ENCODE measurements at places on chromosomes 1 and 21.

GRCh38 chr1:231395076-231395997 lies 26.8 kb downstream of the EGLN1 start:
- no peak for DNase-seq

DNA sequence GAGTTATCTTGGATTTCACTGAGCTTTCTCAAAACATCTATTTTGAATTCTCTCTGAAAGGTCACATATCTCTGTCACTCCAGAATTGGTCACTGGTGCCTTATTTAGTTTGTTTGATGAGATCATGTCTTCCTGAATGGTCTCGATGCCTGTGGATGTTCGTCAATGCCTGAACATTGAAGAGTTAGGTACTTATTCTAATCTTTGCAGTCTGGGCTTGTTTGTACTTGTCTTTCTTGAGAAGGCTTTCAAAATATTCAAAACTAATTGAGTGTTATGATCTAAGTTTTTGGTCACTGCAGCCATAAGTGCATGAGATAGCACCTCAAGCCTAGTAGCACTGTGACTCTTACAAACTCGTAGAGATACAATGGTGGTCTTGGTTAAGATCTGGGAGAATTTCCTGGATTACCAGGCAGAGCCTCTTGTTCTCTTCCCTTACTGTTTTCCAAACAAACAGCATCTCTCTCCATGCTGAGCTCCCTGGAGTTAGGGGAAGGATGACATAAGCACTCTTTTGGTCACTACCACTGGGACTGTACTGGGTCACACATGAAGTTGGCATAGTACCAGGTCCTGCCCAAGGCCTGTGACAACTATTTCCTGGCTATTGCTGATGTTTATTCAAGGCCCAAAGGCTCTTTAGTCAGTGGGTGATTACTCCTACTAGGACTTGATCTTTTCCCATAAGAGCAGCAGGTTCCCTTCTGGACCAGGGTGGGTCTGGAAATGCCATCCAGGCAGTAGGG lies 25.6 kb downstream of the SLC22A15 start:
- DNase-seq: no peak

DNA sequence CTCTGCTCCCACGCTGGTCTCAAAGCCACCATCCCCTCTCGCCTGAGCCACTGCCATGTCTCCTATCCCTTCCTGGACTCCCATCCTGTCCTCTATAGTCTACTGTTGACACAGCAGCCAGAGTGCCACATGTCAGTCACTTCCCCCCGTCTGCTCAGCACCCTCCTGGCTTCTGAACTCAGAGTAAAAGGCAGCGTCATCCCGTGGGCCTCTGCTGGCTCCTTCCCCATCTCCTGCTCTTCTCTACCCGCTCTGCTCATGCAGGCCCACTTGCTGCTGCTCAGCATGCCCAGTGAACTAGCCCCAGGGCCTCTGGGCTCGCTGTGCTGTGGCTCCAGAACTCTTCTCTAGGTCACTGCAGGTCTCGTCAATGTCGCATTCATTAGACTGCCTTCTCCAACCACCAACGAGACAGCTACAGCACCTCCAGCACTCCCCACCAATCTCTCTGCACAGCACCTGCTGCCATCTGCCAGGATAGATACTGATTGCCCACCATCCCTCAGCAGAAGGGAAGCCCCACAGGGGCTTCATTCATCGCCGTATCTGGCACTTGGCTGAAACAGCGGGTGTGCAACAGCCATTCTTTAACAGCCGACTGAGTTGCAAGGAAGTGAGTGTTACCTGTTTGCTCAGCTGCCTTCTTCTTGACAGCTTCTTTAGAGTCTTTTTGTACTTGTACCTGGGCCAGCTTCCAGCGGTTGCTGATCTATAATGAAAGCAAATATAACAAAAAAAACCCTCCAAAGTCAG lies 11.8 kb upstream of the SRM start:
- DNase-seq: peak; percentile 25

DNA sequence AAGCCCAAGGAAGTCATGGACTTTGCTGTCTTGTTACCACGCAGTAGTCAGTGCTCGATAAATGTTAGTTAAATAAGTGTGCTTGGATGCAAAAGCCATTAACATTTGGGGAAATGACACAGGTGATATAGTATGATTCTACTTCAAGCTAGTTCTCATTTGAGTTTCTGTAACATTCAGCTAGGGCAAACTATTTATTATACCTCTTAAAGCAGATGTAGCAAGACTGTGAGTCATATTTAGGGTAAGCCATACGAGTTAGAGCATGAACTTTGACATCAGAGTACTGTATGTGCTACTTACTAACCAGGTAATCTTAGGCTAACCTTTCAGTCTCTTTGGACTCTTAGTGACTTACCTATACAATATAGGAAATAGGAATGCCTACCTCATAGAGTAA lies 21.0 kb downstream of the CLCA4 start:
- DNase-seq: no peak

DNA sequence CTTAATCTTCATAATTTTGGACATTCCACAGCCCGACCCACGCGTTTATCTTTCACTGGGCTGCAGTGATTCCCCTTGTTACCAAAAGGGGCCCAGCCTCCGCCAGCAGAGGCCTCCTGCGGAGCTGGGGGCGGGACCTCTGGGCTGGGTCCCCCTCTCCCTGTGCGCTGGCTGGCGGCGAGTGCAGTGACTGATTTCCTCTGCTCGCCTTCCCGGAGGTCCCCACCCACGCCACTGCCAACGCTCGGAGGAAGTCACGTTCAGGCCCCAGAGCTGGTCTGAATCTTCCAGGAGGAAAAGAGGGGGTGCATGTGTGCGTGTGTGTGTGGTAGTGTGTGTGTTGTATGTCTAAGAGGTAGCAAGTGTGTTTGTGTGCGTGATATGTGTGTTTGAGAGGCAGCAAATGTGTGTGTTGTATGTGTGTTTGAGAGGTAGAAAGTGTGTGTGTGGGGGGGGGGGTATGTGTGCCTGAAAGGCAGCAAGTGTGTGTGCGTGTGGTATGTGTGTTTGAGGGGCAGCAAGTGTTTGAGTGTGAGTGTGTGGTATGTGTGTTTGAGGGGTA lies 35.0 kb upstream of the JAK1 start:
- no peak for DNase-seq

DNA sequence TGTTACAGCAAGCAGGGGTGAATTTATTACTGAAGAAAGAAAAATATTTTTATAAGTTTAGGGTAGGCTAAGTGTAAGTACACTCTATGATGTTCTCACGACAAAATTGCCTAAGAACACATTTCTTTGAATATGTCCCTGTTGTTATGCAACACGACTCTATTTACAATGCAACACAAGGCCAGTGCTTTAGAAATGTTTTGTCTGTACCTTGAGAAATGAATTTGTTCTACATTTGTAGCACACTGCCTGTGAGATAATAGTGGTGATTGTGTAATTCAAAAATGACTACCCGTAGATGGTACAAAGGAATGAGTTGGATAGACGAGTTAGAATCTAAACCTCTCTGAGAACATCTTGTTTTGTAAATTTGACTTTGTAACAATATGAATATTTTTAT lies 63.7 kb upstream of the IGSF5 start:
- no peak for DNase-seq

DNA sequence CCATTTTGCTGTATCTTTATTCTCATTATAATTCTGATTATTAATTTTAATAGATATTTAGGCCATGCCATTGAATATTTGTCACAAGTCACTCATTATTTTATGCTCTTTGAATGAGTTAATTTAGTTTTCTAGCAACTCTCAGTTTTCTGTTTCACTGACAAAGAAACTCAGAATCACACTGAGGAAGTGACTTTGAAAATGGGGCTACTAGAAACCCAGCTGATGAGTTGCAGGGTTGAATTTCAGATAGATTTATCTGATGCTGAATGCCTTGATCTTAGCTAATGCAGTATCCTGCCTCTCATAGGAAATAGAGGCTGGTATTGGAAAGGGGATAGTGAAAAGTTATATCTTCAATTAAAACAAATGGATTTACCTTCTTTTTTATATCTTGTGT lies 67.4 kb upstream of the PLA2G4A start:
- no peak for DNase-seq

GRCh38 chr21:37717534-37717933 lies 198.7 kb downstream of the KCNJ6 start:
- no peak for DNase-seq

- DNase-seq: no peak
Observed at GRCh38 chr1:160520999-160521398, 2.1 kb downstream of the SLAMF6 start.

GRCh38 chr21:34889676-34890469 lies 159.2 kb downstream of the RUNX1 start:
- no peak for DNase-seq

GRCh38 chr1:94382201-94382600 lies 36.0 kb upstream of the ABCD3 start:
- no peak for DNase-seq

All from NCI-H1417 treated with DMSO at 0.1 percent for 48 hours (cell line).